Epithelial cell of proximal tubule (primary cell): ENCODE measurements at places on chromosomes 5 and 9.

DNA sequence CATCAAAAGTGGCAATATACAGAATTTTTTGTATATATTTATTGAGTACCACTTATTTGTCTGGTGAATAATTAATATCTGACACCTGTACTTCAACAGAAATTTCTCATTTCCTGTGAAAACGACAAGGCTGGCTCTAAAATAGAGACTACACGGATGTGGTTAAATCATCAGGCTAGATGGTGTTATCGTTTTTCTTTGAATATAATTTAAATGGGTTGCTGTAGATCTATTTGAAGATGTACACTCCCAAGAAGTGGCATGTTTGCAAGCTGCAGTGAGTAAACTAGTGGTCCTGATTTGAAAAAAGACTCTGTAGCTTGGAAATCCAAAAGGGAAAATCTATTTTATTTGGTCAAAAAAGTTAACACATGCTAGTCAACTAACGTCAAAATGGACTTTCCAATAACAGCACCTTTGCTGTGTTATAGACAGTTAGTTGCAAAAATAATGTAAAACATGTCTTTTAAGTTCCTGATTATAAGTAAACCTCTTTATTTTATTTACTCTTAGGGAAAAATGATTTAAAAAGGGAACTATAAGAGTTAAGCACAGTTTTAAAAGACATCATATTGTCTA is 13.8 kb downstream of the ST8SIA4 start:
- DNase-seq = no peak

DNA sequence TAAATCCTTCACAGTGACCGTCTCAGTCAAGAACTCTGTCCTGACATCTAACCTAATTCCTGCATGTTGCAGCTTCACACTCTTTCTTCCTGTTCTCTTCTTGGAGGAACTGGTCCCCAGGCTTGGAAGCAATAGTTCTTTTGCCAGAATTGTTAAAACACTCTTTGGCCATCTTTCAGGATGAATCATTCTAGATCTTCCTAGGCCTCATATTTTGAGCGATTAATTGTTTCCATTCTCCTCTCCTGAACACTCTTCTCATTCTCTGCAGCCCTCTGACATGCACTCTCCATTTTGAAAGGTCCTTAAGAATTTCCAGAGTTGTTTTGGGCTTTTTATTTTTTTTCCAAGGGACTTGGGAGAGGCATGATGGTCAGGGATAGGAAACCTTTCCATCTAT is 85.8 kb downstream of the FAM114A2 start:
- DNase-seq = no peak

DNA sequence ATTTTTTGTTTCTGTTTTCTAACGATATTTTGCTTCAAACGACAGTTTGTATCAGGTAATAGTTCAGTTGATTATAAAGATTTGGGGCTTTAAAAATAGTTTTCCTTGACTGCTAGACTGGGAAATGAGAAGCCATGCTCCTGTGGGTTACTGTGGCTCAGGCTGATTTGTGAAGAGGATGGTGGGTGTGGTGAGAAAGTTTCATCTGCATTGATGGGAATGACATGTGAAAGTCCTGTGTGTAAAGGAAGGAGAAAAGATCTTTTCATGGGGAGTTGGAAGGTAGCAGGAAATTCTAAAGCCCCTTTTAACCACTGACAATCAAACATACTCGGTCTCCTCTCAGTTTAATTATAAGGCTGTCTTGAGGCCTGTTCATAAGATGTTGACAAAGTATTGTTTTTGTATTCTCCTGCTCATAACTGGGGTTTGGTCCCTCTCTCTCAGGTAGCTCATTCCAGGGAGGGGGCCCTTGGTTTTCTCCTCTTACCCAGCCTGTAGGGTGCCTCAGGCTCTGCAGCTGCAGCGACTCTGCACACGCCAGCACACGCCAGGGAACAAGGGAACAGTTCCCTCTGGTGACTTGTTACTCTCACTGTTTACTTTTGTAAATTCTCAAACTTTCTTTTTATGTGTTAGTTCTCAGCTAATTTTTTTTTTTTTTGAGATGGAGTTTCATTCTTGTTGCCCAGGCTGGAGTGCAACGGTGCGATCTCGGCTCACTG is 91.6 kb downstream of the CARTPT start:
- DNase-seq = no peak

DNA sequence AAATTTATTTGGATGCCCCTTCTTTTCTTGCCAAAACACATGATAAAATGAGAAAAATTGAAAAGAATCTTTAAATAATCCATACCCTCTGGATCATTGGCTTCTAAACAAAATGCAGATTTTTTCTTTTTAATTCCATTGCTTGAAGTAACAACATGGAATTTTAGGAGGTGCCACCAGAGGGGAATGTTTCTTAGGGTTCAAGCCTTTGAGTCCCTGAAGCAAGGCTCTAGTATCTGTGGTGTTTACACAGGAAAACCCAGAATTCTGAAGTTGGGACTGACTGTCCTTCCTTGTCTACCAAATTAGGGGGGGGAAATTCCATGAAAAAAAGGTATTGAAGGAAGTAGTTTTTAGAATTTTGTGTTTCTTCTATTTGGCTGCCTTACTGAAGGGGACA is 69.4 kb downstream of the LMNB1 start:
- no peak for DNase-seq

GRCh38 chr5:103801681-103802080 is 239.1 kb upstream of the NUDT12 start:
- DNase-seq = no peak

- peak; percentile 16 for DNase-seq
These were observed 61.0 kb downstream of the LPAR1 start for GRCh38 chr9:110977259-110977709.

- no peak for DNase-seq
These were observed 47.9 kb downstream of the STK10 start for GRCh38 chr5:172140120-172140519.

DNA sequence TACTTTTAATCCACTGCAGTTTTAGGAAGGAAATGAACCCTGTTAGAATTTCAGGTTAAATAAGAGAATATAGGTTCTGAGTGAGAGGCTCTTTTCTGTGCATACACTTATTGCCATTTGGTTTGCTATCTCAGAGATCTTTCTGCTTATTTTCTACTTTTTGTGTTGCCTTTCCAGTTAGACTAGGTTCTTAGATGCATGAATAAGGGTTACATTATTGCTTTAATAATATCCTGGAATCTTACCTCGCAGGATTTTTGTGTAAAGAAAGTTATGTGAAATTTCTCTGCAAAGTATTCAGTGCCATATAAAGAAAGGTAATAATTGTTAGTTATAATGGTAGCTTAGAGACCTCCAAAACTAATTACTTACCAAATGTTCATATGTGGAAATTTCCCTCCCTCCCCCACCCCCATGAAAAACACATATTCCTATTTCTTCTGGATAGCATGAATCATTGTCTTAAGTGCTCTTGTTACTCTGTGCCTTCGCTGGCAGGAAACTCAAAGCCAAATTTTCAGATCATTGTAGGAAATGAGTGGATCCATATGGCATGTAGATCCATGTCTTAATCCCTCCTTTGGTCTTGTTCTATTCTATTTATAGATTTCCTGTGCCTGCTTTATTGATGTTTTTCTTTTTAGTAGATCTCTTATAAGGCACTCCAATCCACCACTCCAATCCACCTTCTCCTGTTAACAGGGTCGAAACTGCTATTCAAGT is 2.7 kb upstream of the APBA1 start:
- DNase-seq = no peak

GRCh38 chr5:98157368-98157767 is 616.1 kb upstream of the RGMB start:
- no peak for DNase-seq

- DNase-seq = no peak
These were observed 62.7 kb downstream of the MEGF10 start for GRCh38 chr5:127353327-127353726.

DNA sequence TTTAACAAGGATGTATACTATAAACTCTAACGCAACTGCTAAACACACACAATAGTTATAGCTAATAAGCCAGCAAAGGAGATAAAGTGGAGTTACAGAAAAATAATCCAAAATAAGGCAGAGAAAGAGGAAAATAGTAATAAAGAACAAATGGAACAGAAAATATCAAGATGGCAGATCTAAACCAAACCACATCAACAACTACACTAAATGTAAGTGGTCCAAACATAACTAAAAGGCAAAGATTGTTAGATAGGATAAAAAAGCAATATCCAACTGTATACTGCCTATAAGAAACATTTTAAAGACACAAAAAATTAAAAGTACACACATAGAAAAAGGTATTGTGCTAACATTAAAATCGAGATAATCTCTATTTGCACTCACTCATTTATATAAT is 5.6 kb upstream of the COL23A1 start:
- DNase-seq = no peak

GRCh38 chr9:7104625-7105024 is 346.9 kb downstream of the KDM4C start:
- no peak for DNase-seq
